Amniotic stem cell (primary cell): ENCODE measurements at places on chromosomes 7 and 10.
A peak's percentile ranks its signal among the peaks of the same experiment; 100 is the strongest.

GRCh38 chr10:18456984-18457383, 194.4 kb downstream of the NSUN6 start:
- no peak for DNase-seq

GRCh38 chr10:96850825-96851224, 18.7 kb downstream of the LCOR start:
- DNase-seq, result peak; percentile 83

DNA sequence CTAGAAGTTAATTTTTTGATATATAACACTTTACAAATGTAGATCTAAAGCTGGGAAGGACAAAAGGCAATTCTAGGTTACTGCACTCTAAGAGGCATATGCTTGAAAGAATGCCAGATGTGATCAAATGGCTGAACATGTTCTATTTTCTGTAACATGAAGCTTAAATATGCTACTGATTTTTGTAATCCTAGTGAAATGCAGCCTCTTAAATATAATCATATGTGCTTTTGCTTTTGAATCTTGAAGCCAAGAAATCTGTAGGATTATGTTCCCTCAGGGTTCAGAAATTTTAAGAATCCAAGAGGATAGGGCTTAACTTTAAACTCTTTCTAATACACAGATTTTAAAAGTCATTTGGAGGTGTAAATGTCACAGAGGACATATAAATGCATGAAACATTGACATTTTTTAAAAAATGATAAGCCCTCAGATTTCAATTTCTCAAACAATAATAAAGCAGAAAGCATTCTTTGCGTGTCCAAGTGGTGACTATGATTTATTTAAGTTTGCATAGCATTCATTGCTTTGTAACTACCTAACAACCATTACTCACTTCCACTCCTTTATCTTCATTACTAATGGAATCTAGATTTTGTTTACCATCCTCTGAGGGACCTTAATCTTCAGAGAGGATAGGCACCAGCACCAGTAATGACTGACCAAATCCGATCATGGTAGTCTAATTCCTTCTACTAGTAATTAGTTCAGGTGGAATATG, 170.4 kb downstream of the MAGI2 start:
- peak; percentile 71 for DNase-seq

GRCh38 chr10:117500456-117500855, 42.1 kb upstream of the EMX2 start:
- DNase-seq, result no peak

DNA sequence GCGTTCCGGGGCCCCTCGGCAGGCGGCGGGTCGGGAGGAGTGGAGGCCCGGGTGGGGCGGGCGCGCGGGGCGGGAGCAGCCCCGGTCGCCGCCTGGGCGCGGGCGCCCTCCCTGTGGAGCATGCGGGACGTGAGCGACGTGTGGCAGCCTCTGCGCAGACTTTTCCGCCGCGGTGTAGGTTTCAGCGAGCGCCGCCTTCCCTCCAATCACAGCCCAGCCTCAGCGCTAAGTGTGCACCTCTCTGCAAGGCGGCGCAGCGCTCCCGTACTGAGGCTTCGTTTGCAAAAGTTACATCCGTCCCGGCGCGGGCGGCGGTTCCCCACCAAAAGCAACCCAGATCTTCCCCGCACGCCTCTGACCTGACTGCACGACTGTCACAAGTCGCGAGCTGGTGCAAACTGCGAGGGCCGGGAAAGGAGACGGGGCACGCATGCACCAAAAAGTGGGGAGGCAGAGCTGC, 1.2 kb upstream of the PFKFB3 start:
- DNase-seq, result peak; percentile 65

DNA sequence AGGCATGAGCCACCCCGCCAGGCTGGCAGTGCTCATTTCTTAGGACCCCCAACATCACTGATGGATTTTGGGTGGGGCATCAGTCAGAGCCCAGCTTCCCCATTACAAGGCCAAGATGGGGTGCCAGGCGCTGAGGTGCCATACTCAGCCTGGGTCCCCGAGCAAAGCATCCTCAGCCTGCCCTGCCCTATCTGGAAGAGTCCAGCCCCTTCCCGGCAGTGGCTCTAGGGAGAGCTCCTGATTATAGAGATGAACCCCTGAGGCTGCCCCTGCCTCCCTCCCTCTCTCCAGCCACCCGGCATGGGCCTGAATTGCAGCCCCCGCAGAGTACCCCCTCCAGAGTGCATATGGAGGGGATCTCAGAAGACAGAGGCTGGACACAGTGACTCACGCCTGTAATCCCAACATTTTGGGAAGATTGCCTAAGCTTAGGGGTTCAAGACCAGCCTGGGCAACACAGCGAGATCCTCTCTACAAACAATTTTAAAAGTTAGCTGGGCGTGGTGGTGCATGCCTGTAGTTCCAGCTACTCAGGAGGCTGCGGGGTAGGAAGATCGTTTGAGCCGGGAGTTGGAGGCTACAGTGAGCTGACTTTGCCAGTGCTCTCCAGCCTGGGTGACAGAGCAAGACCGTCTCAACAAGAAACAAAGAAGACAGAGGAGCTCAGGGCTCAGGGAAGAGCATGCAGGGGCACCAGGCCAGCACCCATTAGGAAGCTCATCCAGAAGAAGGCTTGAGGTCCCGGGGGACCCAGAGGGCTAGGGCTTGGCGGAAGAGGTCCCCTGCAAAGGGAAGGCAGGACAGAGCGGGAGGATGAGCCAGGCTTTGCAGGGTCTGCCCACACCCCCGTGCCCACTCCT, 13.3 kb downstream of the LAT2 start:
- no peak for DNase-seq

- DNase-seq, result no peak
Measured at GRCh38 chr7:132678656-132679055, 102.4 kb upstream of the PLXNA4 start.

- no peak for DNase-seq
Measured at GRCh38 chr7:70063927-70064326, 465.7 kb downstream of the AUTS2 start.
